SW 1271 (cell line): ENCODE measurements at places on chromosomes 6 and 20.

DNA sequence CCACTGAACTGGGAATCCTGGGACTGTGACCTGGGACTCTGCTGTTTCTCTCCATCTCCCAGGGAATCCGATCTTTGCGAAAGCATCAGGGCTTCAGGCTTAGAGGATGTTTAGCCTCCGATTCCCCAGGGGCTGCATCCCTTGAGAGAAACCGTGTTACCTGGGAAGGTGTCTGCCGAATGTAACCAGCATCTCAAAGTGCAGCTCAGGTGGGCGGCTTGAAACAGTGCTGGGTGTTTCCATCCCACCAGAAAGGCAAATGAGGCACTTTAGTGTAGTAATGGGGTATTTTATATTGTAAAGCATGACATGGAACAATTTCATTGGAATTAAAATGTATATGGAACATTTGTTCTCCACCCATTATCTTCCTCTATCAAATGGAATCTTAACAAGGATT lies 15.2 kb downstream of the CDH4 start:
- no peak for DNase-seq

DNA sequence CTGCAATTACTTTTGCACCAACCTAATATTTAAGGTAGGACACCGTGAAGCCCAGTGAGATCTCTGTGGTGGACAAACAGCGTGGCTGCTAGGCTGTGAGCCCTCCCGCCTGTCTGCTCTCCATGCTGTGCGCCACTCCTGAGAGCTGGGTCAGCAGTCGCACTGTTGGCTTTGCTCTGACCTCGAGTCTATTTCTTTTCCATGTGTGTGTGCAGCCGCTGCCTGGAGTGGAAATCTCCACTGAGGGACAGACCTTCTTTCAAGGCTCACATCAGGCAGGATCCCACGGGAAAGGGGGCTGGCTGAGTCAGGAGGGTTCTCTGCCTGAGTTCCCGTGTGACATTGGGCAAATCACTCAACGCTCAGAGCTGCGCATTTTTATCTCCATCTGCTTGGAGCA lies 27.1 kb downstream of the RIPOR3 start:
- no peak for DNase-seq

DNA sequence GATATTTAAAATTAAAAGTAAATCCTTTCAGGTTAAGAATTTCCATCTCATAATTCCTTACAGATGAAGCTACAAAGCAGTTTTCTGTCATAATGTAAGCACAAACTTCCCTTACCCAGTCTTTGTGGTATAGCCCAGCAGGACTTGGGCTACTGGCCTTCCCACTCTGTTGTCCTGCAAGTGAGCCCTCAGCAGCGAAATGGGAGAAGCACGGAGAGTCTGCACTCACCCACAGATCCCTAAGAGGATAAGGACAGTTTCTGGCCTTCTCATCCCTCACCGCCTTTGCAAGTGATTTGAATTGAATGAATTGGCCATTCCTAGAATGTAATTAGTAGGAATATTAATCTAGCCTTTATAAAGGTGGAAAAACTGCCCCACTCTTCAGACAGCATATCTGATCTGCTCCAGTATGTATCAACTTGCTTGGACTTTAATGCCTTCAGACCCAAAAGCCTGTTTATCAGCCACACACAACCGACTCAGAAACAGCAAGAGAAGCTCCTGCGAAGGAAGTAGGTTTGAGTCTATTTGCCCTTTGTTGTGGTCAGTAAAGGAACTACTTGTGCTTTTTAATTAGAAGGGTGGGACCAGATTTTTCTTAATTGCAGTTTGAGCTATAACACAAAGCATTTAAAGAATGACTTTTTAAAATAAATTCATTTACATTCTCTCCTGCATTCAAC lies 29.9 kb upstream of the PRDM1 start:
- DNase-seq = no peak

DNA sequence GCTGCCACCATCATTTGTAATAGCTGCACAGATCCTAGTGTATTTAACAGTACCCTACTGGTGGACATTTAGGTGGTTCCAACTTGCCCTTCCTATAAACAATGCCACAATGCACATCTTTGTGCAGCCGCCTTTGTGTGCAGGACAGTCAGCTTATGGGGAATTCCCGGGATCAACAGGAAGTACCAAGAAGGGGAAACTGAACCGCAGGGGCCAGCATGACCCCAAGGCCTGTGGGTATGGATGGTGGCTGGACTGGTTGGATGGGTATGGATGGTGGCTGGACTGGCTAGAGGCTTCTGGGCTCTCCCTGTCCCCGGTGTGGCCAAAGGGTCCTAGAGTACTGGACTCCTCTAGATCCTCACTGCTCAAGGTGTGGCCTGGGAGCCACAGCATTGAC lies 46.7 kb downstream of the CEBPB start:
- DNase-seq = no peak

DNA sequence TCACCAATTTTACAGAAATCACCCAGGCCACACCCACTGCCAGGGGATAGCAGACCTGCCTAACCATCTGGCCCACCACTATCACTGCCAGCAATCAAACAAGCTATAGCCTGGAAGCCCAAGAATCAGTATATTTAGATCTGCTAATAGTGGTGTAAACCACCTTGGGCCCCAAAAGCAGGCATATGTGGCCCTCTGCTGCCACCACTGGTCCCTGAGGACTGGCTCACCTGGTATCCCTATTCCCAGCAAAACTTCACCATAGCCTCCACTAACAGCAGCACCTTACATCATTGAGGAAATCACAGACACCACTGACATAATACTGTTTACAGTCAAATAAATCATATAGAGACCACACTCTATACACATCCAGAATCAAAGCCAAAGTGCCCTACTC lies 880.4 kb upstream of the MAN1A1 start:
- no peak for DNase-seq

GRCh38 chr6:11181478-11182136 lies 50.9 kb downstream of the NEDD9 start:
- DNase-seq = no peak

- DNase-seq = no peak
Measured at GRCh38 chr6:49980898-49981297, 11.5 kb upstream of the DEFB113 start.

GRCh38 chr6:127446356-127446755 lies 12.8 kb downstream of the KIAA0408 start:
- DNase-seq = no peak

DNA sequence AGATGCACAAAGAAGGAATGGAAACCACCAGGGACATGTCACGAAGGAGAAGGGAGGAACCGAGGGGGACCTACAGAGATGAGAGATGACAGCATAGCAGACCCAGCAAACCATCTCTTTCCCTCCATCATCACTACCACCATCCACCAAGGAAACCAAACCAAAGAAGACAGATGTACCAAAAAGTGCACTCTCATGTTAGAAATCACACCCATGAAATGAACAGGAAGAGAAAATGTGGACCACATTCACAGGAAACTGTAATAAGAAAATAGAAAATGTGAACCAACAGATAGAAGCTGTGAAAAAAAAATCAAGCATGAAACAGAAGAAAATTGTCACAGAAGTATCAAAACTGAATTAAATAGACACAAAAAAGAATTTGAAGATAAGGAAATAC lies 672.7 kb downstream of the QKI start:
- DNase-seq = no peak

- no peak for DNase-seq
Measured at GRCh38 chr6:43972913-43973300, 154.3 kb downstream of the MRPL14 start.

- no peak for DNase-seq
Measured at GRCh38 chr6:145809785-145810184, 4.8 kb downstream of the FBXO30 start.

- no peak for DNase-seq
Measured at GRCh38 chr6:99871641-99872040, 122.4 kb downstream of the MCHR2 start.
